Fibroblast of the aortic adventitia (primary cell): ENCODE measurements at places on chromosomes 7 and 10. TPM values are rescaled to one million over a fixed set of nuclear protein-coding genes. Genes with fewer than 3 reads are reported as not detected.
A peak's percentile ranks its signal among the peaks of the same experiment; 100 is the strongest.

Gene PRLHR
- total RNA-seq = not detected in 2 replicates

Gene CPVL
- 0.54 and 3.2 TPM in 2 replicates for total RNA-seq

Gene GPR37
- 0.65 and 7.0 TPM in 2 replicates for total RNA-seq

Gene TMEM168
- total RNA-seq = 25.6 and 31.6 TPM in 2 replicates

Gene BAMBI
- 1.4 and 12.8 TPM in 2 replicates for total RNA-seq

Gene CYP2C19
- total RNA-seq = not detected in 2 replicates

Gene TSPAN15
- total RNA-seq = 0.27 and 1.2 TPM in 2 replicates

Gene OGDH
- 26.2 and 85.6 TPM in 2 replicates for total RNA-seq

Gene ANKIB1
- total RNA-seq = 75.8 and 118 TPM in 2 replicates

Gene ODAD2
- total RNA-seq = 0.18 and 0.57 TPM in 2 replicates

GRCh38 chr10:86113501-86113900 lies 253.1 kb downstream of the GRID1 start:
- DNase-seq = no peak

GRCh38 chr10:4041635-4042034 lies 256.6 kb upstream of the KLF6 start:
- DNase-seq = no peak

GRCh38 chr10:121662945-121663917 lies 65.0 kb upstream of the FGFR2 start:
- DNase-seq = no peak

DNA sequence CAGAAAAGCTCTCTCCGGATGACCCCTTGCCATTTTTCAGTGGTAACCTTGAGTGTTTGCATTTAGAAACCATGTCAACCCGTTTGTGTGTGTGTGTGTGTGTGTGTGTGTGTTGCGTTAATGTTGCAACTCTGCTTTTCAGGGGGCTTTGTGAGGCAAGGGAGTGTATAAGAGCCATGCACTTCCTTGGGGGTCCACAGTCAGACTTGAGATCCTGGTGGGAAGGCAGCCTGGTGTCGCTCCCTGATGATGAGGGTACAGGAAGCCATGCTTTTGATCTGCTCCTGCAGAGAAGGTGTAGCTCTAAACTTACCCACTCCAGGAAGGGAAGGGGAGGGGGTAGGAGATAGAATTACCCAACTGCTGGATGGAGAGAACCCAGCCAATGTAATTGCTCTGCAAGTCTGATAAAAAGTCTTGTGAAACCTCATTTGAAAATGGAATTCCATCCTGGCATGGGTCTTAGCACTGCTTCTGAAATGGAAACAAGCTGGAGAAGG lies 10.7 kb downstream of the GRK5 start:
- peak; percentile 92 for DNase-seq

DNA sequence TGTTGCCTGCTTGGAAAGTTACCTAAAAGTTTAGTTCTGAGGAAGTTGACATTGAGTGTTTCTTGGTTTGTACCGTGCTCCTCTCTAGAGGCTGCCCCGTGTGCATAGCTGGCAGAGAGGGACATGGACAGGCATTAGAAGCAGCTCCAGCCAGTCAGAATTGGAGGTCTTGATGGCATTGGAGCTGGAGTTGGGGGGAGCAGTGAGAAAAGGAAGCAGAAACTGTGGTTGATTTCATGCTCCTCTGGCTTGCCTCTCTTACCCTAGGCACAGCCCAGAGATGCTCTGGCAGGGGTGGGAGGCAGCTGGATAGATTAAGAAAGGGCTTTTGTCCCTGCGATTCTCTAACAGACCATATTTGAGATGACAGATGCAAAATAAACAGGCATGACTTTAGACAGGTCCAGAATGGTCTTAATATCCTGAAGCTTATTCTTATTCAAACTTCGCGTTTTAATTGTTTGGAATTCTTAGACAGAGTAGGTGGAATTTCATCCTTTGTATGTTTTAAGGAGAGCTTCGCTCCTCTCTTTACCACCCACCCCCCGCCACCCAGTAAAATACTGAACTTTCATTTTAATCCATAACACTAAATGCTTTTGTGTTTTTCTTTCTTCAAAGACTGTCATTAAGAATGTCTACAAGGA lies 73.5 kb upstream of the GLCCI1 start:
- DNase-seq = no peak

DNA sequence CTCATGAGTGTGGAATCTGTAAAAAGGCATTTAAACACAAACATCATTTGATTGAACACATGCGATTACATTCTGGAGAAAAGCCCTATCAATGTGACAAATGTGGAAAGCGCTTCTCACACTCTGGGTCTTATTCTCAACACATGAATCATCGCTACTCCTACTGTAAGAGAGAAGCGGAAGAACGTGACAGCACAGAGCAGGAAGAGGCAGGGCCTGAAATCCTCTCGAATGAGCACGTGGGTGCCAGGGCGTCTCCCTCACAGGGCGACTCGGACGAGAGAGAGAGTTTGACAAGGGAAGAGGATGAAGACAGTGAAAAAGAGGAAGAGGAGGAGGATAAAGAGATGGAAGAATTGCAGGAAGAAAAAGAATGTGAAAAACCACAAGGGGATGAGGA lies 207.7 kb downstream of the ZEB1 start:
- no peak for DNase-seq

- no peak for DNase-seq
These were observed 32.7 kb upstream of the SRGN start for GRCh38 chr10:69055241-69055640.

- peak; percentile 60 for DNase-seq
These were observed 77.9 kb downstream of the SNX10 start for GRCh38 chr7:26369593-26369992.

GRCh38 chr10:72605122-72605521 lies 20.8 kb downstream of the MICU1 start:
- no peak for DNase-seq

DNA sequence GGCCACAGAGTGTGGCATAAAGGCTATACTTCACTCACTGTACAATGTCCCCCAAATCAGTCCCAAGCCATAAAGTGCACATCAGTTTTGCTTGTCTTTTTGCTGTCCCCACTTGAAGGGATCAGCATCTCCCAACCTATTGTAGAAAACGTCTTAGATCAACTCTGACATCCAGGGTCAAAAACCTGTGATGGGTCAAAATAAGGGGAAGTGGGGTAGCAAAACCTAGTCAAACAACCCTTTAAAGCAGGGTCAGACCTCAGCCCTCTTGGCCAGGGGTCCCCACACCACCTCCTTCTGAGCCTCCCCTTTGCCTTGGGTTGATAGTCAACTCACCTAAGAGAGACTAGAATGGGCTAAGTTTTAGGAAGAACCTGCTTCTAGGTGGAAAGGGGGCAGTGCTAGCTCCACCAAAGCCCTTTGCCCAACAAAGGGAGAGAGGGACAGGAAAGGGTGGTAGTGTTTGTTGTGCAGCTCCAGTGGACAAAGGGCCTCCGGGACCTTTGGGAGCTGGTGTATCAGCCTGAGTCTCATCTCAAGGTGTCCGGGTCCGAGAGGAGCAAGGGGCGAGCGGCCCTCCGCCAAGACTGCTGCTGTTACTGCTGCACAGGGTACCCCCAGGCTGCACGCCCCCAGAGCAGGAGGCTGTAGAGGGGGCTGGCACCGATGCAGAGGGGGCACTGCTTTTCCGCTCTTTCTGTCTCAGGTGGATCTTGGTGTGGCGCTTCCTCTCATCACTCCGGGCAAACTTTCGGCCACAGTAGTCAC lies 3.3 kb downstream of the EGR2 start:
- DNase-seq = no peak

DNA sequence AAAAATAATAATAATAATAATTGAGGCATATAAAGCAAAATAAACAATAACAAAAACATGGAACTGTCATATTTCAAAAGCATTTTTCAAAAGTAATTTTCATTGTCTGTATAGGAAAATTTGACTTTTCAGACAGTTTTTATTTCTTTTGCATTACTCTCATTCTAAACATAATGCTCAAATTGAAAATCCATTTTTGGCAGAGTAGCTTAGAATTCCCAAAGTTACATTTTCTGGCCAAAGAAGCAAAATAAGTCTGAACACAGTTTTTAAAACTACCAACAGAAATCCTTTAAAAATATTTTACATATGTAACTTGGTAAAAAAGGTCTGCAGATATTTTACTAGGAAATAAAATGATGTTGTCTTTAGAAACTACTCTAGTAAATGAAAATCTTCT lies 535.4 kb downstream of the ANKRD7 start:
- no peak for DNase-seq

- DNase-seq = peak; percentile 39
These were observed 97.7 kb downstream of the SH3PXD2A start for GRCh38 chr10:103757531-103758293.

DNA sequence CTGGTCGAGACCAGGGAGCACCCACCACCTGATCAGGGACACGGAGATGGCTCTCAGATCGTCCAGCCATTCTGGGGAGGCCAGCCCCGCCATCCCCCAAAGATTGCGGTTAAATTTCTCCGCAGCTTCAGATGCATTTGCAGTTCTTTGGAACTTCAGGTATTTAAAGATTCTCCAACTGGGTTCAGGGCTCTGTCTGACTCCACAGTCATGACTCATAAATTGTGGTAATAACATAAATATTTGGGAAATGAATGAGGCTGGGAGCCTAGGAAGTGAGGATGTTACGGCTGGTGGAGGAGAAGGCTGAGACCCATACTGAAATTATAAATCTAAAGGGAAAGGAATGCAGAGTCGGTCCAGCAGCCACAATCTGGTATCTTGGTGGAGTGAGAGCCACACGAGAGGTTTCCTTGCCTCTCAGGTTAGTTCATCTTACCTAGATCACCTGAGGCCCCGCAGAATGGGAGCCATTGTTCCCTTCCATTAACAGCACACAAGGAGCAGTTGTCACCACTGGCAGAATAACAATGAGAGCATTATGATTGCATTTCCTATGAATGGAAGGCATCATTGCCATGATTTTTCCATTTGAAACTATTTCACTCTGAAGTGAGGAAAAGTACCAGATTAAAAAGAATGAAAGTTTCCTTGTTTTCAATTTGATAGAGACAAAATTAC lies 26.7 kb upstream of the DNAJB6 start:
- peak; percentile 89 for DNase-seq

DNA sequence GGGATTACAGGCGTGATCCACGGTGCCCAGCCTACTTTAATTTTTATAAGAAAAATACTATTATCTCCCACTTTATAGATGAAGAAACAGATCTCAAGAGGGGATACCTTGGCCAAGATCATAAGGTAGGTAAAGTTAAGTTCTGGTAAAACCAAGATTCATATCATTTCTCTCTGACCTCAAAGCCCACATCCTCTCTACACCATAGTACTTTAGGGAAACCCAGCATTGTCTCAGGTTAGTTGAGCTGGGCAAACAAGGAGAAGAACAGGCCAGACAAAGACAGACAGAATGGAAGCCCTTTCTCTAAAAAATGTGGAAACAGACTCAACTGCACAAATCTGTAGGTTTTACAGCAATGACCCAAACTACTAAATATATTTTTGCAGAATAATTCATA lies 197.7 kb upstream of the FRMD4A start:
- DNase-seq = no peak

DNA sequence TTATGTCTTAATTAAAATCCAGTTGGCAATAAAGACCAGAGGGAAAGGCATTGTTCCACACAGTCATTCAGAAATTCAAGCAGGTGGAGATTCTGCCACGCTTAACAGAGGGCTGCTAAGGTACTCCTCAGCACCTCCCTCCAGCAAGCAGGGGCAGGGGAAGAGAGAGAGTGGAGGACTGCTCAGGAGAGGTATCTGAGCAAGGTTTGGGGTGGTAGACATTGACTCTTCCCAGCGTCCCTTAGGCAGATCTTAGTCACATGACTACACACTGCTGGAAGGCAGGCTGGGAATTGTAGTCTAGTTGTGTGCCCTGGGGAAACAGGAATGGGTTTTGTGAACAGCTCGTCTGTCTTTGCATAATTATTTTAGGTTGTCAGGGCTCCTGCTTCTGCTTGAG lies 181.6 kb downstream of the NPSR1 start:
- DNase-seq = no peak

GRCh38 chr10:30697806-30698205 lies 68.3 kb upstream of the LYZL2 start:
- DNase-seq = no peak

DNA sequence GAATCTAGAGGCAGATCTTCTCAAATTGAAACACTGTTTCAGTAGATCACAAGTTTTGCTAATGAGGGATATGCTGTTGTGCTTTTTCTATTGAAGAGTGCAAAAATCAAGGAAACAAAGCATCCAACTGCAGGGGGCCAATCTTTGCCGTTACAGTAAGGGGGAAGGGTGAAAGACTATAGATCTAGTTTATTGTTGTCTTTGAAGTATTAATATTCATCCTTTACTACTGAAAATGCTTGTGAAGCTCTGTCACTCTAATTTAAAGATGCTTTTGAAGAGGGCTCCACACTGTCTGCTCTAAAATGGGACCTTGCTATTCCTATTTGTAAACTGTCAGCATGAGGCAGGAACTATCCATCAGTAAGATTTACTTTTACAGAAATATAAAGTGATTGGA lies 110.3 kb downstream of the MBL2 start:
- DNase-seq = no peak

DNA sequence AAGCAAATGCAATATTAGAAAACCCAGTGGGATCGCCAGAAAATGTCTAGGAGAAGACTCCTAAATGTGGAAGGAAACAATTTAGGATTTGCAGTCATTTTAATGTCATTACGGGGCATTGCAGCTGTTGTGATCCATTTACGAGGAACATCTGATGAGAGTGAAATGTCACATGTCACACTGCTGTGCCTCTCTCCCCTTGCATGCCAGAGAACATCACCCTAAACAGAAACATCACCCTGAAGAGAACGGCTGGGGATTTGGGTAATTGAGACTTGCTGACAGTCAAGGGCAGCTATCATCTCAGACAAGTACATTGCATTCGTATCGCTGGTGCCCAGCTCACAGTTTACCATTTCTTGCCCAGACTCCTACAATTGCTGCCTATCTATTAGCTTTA lies 785.7 kb upstream of the POM121L12 start:
- DNase-seq = no peak

- no peak for DNase-seq
These were observed 39.6 kb downstream of the GLI3 start for GRCh38 chr7:42197451-42197850.

DNA sequence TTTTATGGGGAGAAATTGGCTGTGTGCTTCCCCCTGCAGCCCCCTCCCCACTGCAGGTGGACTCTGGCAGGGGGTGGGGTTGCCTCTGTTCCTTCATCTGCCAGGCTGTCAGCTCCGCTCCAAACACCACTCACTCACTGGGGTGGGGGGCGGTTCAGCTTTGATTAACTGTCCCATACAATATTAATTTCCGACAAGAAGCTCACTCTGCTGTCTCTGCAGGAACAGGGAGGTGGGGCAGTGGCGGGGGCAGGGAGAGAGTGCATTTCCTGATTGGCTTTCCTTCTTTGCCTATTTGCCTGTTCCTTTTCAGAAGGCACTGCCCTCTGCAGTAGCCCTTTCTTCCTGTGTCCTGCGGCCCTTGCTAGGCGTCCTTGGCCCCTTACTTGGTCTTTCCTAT lies 500.8 kb downstream of the PLXNA4 start:
- no peak for DNase-seq

DNA sequence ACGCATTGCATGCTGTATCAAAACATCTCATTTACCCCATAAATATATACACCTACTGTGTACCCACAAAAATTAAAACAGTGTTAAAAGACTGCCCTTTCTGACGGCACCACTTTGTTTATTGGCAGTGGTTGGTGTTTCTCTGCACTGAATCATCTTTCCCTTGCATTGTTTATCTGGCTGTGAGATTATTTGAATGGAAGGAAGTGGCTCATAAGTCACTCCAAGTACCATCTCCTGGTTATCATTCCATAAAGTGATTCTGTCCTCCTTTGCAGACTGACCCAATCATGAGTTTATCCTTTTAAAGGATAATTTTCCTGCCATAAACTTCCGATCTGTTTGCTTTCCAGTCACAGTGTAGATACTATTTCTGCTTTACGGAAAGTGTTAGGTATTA lies 183.8 kb downstream of the CAMK1D start:
- DNase-seq = peak; percentile 9
